ENCODE measurements at places on chromosomes 1 and 21.

DNA sequence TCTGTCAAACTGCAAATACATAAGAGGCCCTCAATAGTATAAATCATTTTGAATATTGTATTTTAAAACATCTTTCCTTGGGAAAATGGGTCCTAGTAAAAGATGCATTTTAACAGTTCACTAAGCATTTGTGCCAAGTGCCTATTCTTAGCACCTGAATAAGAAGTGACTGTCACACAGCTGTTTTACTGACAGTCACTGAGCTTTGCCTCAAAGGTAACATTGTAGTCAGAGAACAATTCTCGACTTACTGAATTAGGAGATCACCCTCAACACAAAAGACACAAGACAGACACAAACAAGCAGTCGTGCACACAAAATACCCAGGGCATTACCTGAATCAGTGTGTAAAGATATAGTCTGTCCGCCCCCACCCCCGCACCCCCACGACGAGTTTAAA lies 408 bp downstream of the ESRRG start:
- DNase-seq, result no peak

DNA sequence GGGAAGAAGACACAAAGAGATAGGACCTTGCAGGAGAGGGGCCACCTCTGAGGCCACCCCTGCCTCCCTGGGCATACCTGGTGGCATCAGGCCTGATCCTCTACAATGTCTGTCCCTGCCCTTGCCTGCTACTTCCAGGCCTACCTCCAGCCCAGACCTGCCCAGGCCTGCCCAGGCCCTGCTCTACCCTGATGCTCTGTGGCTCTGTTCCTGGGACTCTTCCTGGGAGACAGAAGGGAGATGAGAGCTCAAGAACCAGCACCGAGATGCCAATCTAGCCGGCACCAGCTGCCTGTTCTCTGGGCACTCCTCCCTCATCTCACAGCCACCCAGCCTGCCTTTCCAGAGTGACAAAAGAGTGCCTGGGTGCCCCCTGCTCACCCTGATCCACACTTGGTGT lies 2.7 kb downstream of the CELF3 start:
- DNase-seq, result no peak

- DNase-seq, result no peak
Observed at GRCh38 chr1:24411963-24412362, 1.6 kb downstream of the STPG1 start.

DNA sequence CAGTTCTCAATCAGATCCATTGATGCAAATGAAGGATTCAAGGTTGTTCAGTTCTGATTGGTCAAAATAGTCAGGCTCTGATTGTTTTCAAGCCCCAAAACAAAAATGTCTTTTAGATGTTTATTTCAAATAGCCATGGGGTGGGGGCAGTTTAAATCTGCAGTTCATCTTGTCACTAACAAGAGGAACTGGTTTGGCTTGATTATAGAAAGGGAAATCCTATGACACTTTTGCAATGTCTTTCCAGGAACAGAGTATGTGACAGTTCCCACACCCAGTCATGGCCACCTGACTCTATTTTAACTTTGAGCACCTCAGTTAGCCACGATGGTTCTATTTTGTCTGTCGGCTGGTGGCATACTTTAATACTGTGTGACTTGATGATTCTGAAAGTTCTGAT lies 1544.1 kb downstream of the PLA2G4A start:
- DNase-seq, result no peak

DNA sequence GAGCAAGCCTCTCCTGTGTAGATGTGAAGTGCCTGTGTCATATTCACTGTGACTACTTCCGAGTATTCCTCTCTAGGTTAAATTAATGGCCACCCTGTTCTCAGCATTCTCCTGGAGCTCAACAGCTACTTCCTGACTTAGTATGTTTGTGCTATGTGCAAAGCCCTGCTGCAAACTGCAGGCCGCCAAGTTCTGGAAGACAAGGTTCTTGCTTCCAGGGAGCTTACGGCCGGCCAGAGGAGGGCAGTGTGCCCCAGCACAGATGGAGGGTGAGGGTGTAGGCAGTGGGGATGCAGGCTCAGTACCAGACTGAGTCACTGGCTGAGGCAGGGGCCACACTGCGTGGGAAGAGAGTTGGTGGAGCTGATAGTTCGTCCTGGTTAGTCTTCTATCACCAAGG lies 43.2 kb downstream of the ELK4 start:
- no peak for DNase-seq

- DNase-seq, result no peak
Observed at GRCh38 chr21:27346041-27346448, 379.2 kb upstream of the ADAMTS5 start.

- DNase-seq, result no peak
Observed at GRCh38 chr1:160409486-160409885, 9.1 kb downstream of the VANGL2 start.

DNA sequence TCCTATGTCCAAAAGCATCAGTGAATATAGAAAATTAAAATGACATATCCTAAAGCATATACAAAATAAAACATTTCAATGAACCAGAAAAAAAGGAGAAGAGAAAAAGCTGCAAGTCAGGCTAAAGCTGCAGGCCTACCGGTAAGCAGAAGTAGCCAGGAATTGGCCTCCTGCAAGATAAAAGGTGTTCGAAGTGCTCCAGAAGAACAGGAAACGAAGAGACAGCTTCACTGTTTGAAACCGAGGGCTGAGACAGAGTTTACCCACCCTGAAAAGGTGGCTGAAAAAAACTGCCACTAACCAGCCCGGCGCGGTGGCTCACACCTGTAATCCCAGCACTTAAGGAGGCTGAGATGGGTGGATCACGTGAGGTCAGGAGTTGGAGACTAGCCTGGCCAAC lies 37.4 kb downstream of the NSL1 start:
- DNase-seq, result no peak

DNA sequence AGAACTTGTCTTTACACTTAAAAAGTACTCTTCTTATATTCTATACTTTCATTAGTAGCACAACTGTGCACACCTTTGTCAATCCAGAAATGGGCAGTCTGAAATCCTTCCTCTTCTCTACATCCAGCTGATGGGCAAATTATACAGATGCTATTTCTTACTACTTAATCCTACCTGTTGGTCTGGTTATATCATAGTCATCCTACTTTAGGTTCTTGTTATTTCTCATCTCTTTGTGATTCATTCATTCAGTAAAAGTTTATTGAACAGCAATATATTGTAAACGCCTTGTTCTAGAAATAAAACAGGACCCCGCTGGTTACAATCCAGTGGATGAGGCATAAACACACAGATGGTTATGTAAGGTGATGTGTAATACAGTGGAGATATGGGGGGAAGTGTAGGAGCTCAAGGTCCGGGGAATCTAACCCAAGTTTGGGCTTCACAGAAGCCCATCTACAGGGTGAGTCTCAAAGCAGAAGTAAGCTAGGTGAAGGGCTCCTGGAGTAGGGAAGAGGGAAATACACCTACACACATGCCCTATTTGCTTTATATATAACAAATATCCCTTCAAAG lies 11.8 kb upstream of the FUBP1 start:
- no peak for DNase-seq

DNA sequence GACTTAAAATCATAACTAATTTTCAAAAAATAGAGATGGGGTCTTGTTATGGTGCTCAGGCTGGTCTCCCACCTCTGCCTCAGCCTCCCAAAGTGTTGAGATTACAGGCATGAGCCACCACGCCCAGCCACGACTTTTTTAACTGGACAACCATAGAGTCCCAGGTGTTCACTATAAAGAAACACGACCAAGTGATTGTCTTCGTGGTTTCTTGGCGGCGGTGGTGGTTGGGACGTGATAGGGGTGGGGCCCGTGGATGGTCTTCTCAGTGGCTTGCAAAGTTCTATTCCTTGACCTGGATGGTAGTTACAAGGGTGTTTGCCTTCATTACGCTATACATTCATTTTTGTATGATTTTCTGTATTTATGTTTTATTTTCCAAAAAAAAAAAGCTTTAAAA lies 34.6 kb upstream of the COX20 start:
- DNase-seq, result no peak

DNA sequence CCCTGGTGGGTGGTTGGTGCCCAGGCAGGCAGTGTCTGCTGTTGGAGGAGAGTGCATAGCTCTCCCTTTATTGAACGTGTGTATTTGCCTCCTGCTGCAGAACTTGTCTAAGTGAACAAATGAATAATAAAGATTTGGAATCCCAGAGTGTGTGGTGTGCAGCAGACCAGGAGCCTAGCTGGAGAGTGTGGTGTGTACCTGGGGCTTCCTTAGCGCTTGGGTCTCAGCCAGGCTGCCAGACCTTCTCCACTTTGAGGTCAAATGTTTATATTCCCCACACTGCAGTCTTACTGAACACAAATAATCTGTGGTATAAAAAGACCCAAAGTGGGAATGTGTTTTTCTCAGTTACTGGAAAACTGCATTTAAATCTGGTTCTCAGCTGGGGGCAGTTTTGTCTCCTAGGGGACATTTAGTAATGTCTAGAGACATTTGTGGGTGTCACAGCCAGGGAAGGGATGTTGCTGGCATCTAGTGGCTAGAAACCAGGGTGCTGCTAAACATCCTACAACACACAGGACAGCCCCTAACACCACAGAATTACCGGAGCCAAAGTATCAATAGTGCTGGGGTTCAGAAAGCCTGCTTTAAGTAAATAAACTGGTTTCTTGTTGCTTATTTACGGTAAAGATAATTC lies 23.6 kb downstream of the SLC37A1 start:
- no peak for DNase-seq

DNA sequence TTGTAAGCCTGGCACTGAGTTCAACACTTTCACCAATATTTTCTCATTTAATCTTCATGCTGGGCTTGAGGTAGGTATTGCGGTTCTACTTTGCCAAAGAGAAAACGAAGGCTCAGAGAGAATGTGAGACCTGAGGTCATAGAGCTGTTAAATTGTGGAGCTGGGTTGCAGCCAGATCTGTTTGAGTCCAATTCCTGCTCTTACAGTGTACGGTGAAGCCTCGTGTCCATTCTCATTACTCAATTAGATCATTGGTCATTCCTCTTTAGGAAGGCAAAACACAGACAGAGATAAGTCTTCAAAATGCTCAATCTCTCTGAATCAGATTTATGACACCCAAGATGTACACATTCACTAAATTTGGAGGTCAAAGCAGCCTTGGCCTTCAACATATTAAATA lies 559.0 kb upstream of the DAB1 start:
- no peak for DNase-seq

GRCh38 chr1:160855181-160855981 lies 7.3 kb downstream of the CD244 start:
- no peak for DNase-seq

DNA sequence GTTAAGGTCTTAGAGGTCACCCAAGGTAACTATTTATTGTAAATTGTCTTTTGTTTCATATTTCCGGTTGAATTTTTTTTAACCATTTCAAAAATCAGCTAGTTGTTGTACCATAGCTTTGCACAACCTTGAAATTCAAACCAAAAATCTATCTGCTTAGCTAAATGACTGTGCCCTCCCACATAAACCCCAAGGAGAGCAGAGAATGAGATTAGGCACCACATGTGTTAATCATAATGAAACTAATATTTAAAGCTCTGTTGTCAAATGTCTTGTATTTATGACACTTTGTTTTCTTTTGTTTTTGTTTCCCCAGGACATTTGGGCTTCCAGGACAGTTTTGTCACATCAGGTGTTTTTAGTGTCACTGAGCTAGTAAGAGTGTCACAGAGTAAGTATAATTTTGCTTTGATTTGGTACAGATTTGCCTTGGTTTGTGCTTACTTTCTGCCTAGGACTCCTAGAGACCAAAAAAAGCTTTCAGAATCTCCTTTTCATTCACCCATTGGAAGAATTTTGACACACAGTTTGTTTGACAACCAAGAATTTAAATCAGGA lies 249.9 kb downstream of the NFIA start:
- no peak for DNase-seq

- no peak for DNase-seq
Observed at GRCh38 chr1:50279622-50280330, 143.5 kb downstream of the DMRTA2 start.

DNA sequence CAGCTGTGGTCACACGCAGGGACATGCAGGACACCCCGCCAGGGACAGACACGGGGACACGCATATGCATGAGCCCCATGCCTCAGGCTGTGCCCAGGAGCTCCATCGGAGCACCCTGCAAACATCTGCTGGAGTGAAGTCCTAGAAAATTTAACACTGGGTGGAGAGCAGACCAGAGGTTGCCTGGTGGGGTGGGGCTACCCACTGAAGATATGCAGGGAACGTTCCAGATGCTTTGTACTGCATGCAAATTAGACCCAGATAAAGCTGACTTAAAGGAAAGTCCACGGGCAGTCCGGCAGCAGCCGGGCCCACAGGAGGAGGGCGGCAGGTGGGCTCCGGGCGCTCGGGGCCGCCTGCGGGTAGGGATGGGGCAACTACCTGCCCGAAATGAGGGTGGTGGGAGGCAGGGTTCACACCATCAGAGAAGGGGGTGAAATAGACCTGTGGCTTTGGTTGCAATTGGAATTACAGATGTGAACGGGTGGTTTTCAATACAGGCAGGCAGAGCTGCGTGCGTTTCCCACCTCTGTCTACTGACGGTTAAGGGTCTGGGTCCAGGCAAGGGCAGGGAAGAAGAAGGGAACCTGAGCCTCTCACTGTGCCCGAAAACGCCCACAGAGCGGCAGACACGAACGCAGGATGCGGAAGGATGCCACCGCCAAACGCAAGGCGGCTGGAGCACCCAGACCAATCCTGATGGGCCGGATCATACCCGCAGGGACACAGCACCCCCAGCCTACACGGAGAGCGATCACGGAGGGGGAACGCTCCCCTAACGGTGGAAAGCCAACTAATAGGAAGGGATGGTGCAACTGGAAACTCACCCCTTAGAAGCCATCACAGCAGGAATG lies 21.0 kb downstream of the CFAP74 start:
- DNase-seq, result no peak
